ENCODE measurements at places on chromosomes 7 and 10.

DNA sequence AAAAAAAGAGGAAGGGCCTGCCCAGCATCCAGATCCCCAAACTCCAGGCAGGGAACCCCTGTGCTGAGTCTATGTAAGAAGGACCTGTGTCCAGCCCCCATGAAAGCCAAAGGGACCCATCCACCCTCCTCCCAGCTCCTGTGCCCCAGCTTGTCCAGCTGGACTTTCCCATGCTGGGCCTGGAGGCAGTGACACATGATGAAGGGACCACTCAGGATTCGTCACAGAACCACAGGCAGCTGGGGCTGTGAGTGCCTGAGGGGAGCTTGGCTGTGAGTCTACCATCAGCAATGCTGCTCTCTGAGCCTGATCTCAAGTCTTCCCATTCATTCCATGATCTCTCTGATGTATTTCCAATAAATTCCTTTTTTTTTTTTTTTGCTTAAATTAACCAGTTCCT, 36.2 kb upstream of the MNX1 start:
- no peak for DNase-seq

GRCh38 chr7:74294191-74294998, 5.2 kb downstream of the CLIP2 start:
- no peak for DNase-seq

DNA sequence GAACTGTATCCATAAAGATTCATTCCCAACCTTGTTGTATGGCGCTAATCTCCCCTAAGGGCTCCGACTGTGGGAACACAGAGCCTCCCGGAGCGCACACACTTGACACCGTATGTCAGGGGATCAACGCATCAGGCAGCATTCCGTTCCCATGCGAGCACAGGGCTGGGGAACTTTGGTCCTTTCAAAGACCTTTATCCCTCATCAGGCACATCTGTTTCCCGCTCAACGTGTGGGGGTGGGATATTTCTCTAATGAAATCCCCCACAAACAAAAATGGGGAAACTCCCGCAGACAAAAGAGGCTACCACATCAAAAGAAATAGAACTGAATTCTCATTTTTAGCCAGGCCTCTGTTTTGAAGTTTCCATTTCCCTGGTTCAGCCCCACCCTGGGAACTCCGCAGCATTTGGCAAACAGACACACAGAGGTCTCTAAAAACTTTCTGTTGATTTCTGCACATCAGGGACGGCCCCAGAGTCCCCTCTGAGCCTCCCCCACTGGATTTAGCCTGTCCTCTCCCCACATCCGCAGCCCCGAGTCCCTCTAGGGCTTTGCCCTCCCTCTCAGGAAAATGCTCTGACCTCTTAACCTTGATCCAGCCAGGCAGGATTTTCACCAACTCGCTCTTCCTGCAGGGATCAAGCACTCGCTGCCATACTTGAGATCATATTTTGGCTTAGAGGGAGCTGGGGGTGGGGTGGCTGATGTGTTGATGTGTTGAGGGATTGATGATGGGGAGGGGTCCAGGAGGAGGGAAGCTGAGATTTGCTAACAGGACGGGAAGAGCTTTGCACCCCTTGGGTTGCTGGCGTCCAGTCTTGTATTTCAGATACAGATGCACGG, 6.6 kb downstream of the CPA5 start:
- DNase-seq = no peak

DNA sequence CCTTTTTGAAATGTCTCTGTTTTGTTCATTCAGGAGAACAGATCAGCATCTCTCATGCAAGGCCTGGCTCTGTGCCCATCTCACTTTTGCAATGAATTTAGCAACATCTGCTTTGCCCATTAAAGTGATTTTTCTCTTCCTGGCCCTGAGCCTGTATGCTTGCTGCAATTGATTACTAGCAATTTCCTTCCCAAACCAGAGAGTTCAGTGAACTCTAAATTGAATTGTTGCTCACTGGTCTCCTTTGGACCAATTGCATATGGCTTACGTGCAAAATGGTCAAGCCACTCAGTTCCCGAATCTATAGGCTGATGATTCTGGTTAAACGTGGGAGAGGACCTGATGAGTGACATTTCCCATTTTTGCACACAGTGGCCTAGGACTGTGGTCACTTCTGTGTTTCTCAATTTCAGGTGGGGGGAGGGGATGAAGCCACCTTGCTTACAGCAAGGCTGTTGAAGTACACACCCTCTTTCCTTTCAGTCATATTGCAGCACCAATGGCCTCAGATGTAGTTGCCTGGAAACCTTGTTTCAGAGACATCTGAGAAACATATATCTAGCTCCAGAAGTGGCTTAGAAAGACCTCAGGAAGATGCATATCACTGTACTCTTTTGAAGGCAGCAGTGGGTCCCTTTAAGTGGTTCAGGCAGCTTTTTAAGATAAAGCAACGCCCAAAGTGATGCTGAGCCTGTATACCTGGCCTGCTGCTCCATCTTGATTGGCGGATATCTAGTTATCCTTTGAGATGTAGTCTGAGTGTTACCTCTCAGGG, 201.4 kb downstream of the PTEN start:
- no peak for DNase-seq

DNA sequence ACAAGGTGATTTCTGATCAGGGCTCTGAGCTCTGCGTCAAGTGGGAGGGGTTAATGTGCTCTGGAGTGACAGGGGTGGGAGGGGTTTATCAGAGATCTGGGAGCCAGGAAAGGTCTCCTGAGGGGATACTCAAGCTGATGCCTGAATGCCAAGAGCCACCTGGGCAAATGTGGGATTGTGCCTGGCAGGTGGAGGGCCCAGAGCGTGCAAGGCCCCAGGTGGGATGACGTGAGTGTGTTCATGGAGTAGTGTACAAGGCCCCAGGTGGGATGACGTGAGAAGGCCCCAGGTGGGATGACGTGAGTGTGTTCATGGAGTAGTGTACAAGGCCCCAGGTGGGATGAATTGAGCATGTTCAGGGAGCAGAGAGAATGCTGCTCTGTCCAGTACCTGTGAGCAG, 610.3 kb downstream of the PTPRN2 start:
- DNase-seq = no peak

DNA sequence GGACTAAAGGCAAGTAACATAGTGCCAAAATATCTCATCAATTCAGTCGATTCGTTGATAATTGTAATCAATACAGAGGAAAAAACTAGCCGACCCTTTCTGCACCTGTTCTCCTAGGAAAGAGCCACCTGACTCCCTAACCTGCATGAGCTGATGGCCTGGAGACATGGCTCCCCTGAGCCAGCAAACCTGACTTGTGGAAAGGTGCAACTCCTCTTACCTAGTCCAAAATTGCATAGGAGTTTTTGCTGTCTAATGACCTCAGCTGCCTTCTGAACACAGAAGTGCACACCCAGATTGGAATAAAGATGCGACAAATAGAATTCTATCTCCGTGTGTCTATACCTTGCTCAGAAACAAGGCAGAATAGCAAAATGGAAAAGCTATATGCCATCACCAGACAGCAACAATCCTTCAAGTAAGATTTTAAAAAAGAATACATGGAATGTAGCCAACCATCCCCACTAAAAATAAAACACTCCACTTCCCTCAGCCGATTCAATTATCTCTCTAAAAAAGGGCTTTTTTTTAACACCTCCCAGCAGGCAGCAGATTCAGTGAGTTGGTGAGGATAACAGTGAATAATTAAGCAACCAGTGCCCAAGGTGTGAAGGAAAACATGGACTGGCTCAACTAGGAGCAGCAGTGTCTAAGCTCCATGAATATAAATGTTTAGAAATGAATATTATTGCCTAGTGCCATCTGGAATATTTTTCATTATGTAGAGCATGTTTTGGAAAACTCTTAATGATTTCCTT, 26.6 kb upstream of the LMTK2 start:
- DNase-seq = no peak

GRCh38 chr7:128849804-128850490, 12.7 kb upstream of the ATP6V1F start:
- no peak for DNase-seq

DNA sequence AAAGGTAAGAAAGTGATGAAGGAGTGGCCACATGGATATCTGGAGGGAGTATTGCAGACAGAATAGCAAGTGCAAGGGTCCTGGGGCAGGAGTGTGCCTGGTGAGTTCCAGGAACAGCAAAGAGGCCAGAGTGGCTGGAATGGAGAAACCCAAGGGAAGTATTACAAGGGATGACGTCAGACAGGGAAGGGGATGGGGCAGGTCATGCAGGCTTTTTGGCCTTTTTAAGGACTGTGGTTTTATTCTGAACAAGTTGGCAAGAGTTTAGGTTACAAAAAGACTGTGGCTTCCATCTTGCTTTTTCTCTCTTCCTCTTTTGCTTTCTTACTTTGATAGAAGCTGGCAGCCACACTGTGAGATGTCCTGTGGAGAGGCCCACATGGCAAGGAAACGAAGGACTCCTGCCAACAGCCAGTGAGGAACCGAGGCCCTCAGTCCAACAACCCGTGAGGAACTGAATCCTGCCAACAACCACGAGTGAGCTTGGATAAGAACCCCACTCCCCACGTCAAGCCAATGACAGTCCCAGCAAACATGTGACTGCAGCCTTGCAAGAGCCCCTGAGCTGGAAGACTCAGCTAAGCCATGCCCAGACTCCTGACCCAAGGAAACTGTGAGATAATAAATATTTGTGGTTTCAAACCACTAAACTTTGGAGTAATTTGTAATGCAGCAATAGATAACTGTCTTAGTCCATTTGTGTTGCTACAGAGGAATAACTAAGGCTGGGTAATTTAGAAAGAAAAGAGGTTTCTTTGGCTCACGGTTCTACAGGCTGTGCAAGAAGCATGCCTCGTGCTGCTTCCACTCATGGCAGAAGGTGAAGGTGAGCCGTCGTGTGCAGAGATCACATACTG, 19.8 kb upstream of the KDM7A start:
- DNase-seq = no peak

GRCh38 chr7:117195361-117196029, 127.4 kb downstream of the WNT2 start:
- no peak for DNase-seq

DNA sequence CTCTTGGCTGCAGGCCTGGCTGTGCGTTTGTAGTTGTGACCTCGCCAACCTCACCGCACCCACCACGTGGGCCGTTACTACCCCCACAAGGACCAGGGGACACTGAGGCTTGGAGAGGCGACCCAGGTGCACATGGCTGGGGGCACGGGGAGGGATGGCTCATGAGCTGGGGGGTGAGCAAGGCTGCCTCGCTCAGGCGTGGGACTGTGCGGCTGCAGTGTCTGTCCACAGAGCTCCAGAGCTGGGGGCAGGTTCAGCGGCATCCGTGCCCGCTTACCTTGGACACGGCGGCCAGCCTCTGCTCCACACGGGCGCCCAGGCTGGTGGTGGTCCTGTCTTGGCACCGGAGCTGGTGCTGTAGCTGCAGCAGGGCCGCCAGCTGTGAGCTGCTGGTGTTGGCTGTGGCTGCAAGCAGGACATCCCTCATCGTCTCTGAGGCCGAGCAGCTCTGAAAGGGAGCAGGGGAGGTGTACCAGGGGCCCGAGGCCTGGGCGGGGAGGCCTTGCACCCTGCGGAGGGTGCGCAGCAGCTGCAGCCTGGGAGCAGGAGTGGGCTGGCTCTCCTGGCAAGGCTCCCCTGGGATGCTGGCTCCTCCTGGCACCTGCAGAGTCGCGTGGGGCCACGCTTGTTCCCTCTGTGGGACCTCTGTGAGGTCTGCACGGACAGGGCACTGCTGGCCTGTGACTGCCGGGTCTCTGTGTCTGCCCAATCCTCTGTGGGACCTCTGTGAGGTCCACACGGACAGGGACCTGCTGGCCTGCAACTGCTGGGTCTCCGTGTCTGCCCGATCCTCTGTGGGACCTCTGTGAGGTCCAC, 60.0 kb upstream of the NKX6-2 start:
- DNase-seq = no peak

DNA sequence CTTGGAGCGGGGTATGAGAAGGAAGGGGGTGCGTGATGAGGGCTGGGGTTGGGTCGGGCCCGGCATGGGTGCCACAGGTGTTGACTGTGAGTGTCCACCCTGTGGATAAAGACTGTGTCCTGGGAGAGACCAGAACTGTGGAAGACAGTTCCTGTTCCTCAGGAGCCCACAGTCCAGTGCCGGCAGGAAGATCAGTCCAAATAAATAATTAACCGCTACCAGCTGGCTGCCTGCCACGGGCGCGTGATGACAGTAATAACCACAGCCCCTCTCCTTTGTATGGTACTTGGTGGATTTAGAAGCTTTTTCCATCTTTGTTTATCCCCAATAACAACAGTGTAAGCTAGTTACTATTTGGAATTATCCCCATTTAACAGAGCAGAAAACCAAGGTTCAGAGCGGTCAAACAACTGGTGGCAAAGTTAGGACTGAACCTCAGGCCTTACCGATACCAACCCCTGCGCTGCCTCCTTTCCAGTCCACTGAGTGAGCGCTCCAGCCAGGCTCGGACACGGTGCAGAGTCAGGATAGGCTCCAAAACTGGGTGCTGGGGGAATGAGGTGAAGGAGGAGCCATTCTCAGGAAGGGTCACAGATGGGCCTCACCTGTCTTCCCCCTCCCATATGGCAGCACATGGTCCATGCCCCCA, 5.1 kb downstream of the ZMIZ1 start:
- DNase-seq = no peak

- DNase-seq = no peak
Observed at GRCh38 chr7:95871075-95871848, 98.9 kb downstream of the DYNC1I1 start.

GRCh38 chr10:98642281-98642680, 195.5 kb upstream of the HPS1 start:
- DNase-seq = no peak

GRCh38 chr10:69290993-69291392, 12.7 kb downstream of the HK1 start:
- no peak for DNase-seq

- no peak for DNase-seq
Observed at GRCh38 chr7:27104341-27105058, 2.0 kb upstream of the HOXA2 start.

DNA sequence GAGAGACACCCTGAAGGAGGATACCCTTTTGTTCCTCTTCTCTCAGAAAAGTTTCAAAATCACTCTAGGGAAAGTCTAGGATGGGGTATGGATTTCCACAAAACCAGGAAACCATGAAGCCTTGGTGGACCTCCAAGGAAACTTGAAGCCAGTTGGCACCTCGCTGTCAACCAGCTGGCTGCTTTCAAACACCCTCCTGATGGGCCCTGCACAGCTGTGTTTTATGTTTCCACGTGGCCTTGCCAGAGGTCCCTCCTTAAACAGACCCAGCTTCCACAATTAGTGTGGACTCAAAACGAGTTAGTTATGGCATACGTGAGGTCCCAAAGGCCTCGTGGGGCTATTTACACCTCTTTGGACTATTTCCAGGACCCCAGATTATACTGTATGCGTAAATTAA, 5.9 kb downstream of the PPP1R3A start:
- DNase-seq = no peak

DNA sequence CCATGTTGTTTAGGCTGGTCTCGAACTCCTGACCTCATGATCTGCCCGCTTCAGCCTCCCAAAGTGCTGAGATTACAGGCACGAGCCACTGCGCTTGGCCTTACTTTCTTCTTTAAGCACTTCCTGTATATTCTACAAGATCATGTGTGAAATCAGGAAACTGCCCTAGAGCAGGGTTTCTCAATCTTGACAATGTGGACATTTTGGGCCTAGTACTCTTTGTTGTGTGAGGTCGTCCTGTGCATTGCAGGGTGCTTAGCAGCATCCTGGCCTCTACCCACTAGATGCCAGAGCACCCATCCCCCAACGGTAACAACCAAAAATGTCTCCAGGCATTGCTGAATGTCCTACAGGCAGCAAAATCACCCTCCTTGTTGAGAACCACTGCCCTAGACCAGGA, 24.7 kb downstream of the RRP12 start:
- DNase-seq = no peak

- no peak for DNase-seq
Observed at GRCh38 chr7:132558815-132559214, 17.5 kb downstream of the PLXNA4 start.

All from activated T-helper 1 cell treated with anti-CD3 and anti-CD28 coated beads, Interleukin-2, amount 50 U/mL, for 16 hours (primary cell).